ENCODE measurements at places on chromosomes 1 and 21.

DNA sequence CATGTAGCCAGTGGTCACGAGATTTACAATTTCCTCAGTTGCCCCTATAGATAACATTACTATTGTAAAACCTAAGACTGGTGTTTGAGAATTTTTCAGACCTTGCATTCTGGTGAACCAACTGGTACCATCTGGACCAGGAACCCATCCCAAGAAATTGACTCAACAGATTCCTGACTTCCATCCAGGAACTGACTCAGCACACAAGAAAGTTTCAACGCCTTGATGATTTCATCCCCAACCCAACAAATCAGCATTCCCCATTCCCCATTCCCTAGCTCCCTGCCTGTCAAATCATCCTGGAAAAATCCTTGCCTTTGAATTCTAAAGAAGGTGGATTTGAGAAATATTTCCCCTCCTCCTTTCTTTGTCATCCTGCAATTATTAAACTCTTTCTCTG, 529.8 kb upstream of the PRMT6 start:
- peak; percentile 11 for DNase-seq

GRCh38 chr21:45421071-45421845, 16.3 kb downstream of the COL18A1 start:
- no peak for DNase-seq

- DNase-seq, result no peak
Measured at GRCh38 chr1:234942879-234943506, 185.6 kb downstream of the TOMM20 start.

GRCh38 chr1:150066838-150067183, 765 bp upstream of the VPS45 start:
- peak; percentile 56 for DNase-seq

- DNase-seq, result no peak
Measured at GRCh38 chr1:232853994-232854797, 49.0 kb downstream of the MAP10 start.

- DNase-seq, result peak; percentile 23
Measured at GRCh38 chr1:82485591-82486369, 685.0 kb downstream of the ADGRL2 start.

DNA sequence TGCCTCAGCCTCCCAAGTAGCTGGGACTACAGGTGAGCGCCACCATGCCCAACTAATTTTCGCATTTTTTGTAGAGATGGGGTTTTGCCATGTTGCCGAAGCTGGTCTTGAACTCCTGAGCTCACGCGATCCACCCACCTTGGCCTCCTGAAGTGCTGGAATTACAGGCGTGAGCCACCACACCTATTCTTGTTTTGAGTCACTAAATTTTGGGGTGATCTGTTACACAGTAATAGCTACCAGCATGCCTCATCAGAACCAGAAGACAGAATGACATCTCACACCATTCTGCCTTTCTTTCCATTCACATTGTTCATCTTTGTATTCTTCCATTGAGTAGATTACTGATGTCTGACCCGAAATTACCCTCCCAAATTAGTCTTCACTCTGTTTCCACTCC, 9.1 kb downstream of the RHBDL2 start:
- DNase-seq, result no peak

DNA sequence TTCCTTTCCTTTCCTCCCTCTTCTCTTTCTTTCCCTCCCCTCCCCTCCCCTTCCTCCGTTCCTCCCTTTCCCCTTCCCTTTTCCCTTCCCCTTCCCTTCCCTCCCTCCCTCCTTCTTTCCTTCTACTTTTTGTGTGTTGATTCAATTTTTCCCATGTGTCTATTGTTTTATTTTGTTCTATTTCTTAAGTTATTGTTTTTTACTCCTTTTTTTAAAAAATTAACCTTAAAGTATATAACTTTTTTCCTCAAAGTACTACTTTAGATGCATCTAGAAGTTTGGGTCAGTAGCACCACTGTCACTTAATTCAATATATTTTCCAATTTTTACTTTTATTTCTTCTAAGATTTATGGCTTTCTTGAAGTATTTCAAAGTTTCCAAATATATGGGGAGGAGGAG, 448.2 kb upstream of the VAMP3 start:
- no peak for DNase-seq

GRCh38 chr1:25664357-25665199, 48.0 kb downstream of the MAN1C1 start:
- no peak for DNase-seq
